NCI-H1694 (cell line): ENCODE measurements at places on chromosomes 1 and 21.

DNA sequence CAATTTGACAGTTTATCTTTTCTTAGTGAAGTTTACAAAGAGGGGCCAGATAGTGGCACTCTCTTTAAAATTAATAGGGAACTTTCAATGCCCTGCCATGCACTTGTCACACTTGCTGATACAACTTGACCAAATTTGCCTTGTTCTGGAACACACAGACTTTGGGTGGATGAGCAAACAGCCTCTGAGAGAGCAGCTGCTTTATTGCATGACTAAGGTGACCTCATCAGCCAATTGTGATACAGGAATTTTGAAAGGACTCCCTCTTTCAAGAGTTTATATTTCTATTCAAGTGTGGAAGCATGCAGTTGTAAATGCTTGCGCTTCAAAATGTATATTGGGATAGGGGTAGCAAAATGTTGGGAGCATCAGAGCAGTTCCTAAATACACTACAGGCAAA lies 2.1 kb upstream of the RGS1 start:
- DNase-seq: no peak

GRCh38 chr1:227234998-227235405 lies 83.3 kb downstream of the CDC42BPA start:
- no peak for DNase-seq

DNA sequence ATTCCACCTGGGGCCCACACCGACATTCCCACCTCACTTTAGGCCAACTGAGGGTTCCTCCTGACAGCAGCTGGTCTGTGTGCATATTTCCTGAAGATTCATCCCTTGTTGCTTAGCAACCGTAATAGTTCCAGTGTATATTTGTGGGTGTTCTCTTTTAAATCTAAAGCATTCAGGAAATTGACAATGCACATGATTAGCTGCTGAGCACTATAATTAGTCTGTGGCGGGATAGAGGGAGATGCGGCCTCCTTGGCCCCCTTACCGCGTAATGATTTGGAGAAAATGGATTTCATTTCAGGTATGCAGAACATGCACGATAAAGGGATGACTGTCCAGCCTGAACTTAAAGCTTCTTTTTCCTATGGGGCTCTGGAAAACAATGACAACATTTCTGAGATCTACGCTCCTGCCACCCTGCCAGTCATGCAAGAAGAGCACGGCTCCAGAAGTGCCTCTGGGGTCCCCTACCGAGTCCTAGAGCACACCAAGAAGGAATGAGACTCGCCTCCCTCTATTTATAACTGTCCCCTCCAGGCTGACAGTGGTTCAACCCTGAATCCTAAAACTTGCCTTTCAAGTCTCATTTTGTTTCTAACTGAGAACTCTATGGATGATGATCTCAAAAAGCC lies 33.8 kb upstream of the RCAN3 start:
- DNase-seq: no peak

- DNase-seq: no peak
Observed at GRCh38 chr21:39077876-39078275, 105.4 kb downstream of the PSMG1 start.

DNA sequence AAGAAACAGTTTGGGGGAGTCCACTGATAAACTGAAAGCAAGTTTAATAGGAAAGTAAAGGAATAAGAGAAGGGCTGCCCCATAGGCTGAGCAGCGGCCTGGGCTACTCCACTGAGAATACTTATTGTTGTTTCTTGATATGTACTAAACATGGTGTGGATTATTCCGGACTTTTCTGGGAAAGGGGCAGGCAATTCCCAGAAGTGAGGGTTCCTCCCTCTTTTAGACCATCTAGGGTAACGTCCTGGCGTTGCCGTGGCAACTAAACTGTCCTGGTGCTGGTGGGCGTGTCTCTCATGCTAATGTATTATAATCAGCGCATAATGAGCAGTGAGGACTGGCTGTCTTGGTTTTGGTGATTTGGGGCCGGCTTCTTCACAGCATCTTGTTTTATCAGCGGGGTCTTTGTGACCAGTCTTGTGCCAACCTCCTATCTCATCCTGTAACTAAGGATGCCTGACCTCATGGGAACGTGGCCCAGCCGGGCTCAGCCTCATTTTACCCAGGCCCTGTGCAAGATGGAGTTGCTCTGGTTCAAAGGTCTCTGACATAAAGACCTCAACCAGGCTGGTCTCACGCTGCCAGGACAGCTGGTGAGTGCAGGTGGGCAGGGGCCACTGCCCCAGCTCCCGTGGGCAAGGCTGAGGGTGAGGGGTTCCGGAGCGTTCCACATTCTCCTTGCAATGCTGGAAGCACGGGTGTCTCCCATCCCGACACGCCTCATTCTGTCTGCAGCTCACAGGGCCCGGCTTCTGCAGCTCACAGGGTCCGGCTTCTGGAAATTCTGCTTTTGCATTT lies 19.6 kb upstream of the C1orf159 start:
- no peak for DNase-seq

DNA sequence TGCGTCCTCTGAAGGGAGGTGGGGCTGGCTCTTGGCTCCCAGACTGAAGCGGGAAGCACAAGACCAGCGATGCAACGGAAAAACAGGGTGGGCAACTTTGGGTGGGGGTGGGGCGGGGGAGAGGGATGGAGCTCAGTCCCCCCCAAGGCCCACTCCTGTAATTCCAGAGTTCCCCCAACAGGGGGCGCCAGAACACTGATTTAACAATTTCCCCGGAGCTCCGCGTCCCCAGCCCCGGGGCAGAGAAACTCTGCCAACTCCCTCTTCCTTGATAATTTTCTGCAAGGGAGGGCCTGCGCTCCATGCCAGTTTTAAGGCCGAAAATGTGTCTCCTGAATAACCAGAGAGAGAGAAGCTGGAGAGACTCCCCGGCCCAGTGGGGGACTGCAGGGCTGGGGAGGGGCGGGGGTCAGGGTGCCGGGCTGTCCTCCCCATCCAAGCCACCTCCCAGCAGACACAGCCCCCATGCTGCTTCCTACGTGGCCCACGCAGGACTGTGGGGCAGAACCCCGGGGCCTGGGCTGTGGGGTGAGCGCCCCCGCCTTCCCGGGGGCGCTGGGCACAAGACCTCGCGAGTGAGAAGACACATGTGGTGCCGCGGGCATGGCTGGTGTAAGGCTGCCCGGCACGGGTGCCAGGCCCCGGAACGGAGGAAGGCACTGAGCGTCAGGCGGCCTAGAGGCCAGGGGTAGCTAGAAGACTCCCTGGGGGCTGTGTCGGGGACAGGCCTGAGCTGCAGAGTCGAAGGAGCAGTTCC lies 51.4 kb downstream of the KIF21B start:
- DNase-seq: peak; percentile 78

DNA sequence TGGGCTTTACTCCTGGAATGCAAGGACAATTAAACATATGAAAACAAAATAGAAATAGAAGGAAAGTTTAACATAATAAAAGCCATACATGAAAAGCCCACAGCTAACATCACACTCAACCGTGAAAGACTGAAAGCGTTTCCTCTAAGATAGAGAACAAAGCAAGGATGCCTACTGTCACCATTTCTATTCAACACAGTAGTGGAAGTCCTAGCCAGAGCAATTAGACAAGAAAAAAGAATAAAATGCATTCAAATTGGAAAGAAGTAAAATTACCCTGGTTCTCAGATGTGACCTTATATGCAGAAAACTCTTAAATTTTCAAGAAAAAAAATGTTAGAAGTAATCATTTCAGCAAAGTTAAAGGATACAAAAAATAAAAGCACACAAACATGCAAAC lies 34.0 kb downstream of the ZNF644 start:
- DNase-seq: no peak

GRCh38 chr21:21664871-21665270 lies 666.7 kb downstream of the NCAM2 start:
- no peak for DNase-seq

- no peak for DNase-seq
Observed at GRCh38 chr1:46667782-46668760, at the start of gene ATPAF1. TSS of gene ATPAF1 (minus strand) at chr1:46668364. CDS start at chr1:46668322, 42 bp downstream.

GRCh38 chr1:172949096-172949495 lies 101.6 kb downstream of the TNFSF18 start:
- DNase-seq: no peak
